Activated naive CD8-positive, alpha-beta T cell treated with anti-CD3 and anti-CD28 coated beads for 36 hours (primary cell): ENCODE measurements at places on chromosomes 4 and X.

GRCh38 chr4:98749206-98749605 is 90.8 kb upstream of the TSPAN5 start:
- DNase-seq: no peak

- DNase-seq: no peak
These were observed 552.9 kb upstream of the EPHA5 start for GRCh38 chr4:66223068-66223703.

DNA sequence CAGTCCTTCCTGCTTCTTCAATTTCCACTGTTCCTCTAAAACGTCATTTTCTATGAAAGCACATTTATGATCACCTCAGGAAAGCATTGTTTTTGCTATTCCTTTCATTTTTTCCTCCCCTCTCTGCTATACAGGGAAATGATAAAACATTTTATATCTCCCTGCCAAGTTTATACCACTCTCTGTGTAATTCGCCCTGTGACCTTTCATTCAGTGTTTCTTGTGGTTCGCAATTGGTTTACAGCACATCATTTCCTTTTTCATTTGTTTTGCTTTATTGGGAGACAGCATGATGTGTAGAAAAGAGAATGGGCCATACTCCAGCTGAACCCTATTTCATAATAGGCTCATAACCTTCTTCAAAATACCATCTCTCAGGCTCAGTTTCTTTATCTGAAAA is 99.9 kb upstream of the RAPGEF2 start:
- DNase-seq: no peak

- DNase-seq: no peak
These were observed 36.9 kb upstream of the ADAD1 start for GRCh38 chr4:122341886-122342285.

GRCh38 chr4:1683261-1683735 is 815 bp downstream of the FAM53A start:
- no peak for DNase-seq

- no peak for DNase-seq
These were observed 204.6 kb downstream of the TENM3 start for GRCh38 chr4:182447767-182448280.

DNA sequence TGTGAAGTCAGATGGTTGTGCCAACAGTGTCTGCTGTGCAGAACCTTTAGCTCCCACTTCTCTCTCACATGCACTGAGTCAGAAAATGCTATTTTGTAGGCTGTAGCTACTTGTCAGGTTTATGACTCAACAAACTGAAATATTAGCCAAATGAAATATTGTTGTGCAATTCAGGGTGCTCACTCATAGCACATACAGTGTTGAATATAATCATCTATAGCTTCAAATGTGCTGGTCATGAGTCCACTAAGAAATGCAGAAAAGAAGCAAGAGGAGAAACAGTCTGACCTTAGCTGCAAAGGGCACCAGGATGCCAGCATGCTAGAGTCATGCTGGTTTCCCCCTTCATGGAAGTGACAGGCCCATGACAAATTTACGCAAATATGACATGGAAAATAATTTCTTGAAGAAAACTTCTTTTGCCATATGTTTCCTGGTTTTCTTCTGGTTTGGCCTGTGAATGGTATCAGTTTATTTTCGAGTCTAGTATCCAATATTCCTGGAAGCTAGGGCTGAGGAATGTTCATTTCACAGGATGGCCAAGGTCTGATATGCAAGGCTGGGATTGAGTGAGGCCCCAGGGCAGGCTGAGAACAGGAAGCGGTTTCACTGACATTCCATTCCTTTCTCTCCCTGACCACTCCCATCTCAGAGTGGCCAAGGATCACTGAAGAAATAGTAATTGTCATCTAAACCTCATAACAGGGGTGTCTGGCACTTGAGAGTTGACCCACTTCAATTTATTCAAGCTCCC is 10.3 kb upstream of the CXCL2 start:
- DNase-seq: no peak

GRCh38 chr4:64539234-64539849 is 130.1 kb upstream of the TECRL start:
- peak; percentile 18 for DNase-seq
